Body of pancreas (tissue), 4 donors: ENCODE measurements at places on chromosomes 2 and 18.

DNA sequence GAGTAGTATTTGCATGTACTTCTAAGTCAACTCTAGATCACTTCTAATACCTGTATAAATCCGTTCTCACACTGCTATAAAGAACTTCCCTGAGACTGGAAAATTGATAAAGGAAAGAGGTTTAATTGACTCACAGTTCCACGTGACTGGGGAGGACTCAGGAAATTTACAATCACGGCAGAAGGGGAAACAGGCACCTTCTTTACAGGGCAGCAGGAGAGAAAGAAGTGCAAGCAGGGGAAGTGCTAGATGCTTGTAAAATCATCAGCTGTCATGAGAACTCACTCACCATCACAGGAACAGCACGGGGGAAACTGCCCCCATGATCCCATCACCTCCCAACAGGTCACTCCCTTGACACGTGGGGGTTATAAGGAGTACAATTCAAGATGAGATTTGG lies 24.0 kb upstream of the SLC35F5 start:
- no peak for DNase-seq

DNA sequence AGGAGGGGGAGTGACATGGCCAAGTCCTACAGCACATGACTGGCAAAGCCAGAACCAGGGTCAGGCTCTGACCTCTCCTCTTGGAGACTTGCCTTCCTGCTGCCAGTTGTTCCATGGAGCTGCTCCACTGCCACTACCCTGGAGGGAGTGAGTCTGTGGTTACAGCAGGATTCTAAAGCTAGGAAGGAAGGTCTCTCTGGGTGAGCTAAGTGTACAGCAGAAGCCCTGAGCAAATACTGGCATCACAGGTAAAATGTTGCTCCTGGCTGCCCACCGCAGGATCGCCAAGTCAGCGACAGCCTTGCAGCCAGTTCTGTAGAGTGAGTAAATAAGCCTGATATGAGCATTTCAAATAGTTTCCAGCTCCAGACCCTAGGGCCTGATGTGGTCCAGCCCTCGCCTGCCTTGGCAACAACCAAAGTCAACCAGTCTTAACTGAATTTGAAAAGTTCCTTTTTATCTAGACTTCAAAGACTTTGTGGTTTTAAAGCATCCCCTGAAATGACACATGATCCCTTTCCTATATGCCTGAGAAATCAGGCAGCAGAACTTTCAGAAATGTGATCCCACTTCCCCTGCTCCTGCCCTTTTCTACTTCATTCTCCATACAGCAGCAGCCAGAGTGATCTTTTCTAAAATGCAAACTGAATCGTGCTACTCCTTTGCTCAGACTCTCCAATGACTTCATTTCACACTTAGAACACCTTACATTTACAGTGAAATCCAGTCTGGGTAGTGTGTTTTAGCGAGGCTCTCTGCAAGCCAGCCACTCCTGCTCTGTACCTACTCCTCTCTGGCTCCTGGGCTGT lies 114.3 kb downstream of the MGAT5 start:
- no peak for DNase-seq

DNA sequence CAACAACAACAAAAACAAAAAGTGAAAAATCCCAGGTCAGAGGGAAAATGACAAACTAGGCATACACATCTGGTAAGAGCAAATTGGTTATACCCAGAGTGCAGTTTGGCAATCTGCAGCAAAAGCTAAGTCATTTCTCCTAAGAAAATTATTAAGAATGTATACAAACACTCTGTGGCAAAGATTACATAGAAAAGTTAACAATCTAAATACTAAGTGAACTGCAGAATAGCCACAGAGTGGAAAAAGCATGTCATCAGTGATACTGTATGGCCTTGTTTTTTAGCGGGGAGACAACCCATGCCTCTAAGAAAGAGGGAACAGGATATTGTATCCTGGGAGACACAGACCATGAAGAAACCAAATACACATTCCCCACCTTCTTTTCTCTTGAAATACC lies 136.0 kb upstream of the ITGB6 start:
- no peak for DNase-seq

GRCh38 chr18:56315363-56315762 lies 323.0 kb downstream of the TXNL1 start:
- no peak for DNase-seq

GRCh38 chr2:196956069-196956468 lies 29.6 kb upstream of the PGAP1 start:
- no peak for DNase-seq

DNA sequence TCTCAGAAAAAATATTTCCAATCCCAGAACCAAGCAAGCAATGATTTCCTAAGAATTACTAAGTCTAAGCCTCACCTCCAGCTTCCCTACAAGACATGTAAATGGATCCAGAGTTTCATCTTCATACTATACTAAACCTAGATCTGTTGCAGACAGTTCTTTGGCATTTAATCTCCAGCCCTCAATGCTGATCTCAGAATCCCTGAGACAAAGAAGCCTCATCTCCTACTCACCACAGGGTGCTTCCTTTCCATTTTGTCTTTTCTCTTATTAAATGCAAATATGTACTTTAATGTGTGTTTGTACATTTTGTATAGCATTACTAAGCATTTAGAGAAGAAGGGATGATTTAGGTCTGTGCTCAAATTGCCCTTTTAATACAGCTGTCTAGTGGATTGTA lies 954.9 kb downstream of the TDRD15 start:
- no peak for DNase-seq

DNA sequence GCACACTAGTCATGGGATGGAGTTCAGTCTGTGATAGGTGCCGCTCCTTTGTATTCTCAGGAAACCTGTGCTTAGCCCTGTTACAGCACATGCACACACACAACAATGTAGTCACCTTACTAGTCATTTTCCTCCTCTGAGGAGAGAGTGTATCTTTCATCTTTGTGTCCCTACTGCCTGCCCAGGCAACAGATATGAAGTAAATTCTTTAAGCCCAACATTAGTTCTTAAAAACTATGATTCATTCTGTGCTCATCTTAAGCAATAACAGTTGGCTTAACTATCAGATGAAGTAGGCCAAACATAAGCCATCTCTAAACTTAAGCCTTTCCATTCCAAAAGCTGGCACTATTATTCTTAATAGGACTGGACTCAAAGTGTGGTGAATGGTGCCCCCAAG lies 186.5 kb downstream of the LNPK start:
- DNase-seq: no peak

GRCh38 chr2:240387669-240388358 lies 47.6 kb upstream of the GPC1 start:
- peak; percentile 27 for DNase-seq

GRCh38 chr2:44956843-44957242 lies 15.3 kb downstream of the SIX3 start:
- DNase-seq: no peak

DNA sequence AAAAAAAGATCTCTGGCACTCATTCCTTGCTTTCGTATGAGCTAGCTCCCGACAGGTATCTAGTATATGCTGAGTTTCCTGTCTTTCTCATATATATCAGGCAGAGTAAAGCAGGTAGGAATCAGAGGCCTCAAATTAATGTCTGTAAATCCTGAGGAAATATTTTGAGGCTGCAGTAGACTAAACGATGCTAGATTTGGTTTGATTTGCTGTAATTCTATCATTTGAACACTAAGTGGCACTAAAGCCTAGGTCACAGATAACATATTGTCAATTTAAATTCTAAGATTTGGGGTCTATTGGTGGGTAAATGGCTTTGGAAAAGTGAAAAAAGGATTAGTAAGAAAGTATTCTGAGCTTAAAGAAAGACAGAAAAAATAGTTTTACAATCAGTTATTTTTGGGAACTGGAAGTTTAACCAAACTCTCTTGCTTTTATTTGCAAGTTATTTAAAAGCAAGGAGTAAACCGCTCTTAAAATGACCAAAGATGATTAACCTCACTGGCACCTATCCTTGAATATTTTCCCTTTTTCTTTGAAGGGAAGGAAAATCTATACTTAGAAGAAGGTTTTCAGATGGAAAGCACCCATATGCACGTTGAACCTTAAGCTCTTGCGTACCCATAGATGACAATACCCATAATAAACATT lies 37.6 kb upstream of the SLC4A10 start:
- DNase-seq: no peak

DNA sequence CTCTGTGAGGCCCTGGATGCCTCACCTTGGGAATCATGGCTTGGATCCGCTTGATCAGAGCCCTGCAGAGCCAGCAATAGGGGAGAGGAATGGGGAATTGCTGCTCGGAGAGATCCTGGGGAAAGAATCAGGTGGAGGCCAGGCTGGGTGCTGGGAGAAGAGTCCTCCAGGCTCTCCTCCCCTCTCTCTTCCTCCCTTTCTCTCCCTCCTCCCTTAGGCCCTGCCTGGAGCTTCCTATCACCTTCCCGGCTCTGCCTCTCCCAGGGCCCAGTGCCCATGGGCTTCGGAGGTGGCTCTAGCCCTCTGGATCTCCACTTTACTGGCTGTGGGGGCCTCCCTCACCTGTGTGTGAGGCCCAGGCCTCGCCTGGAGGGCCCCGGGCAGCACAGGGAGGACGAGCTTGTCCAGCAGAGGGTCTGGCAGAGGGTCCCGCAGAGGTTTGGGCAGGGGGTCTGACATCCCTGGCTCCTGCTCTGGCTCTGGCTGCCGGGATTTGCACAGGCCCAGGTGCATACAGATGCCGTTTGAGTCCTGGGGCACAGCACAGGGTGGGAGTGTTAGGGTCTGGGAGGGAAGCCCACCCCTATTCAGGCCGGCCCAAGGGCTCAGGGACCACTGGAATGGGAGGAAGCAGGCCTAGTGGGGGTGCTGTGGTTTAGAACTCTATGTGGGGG lies 2.6 kb downstream of the SFTPB start:
- DNase-seq: no peak

- DNase-seq: no peak
Observed at GRCh38 chr18:11309172-11309571, 159.8 kb upstream of the PIEZO2 start.

DNA sequence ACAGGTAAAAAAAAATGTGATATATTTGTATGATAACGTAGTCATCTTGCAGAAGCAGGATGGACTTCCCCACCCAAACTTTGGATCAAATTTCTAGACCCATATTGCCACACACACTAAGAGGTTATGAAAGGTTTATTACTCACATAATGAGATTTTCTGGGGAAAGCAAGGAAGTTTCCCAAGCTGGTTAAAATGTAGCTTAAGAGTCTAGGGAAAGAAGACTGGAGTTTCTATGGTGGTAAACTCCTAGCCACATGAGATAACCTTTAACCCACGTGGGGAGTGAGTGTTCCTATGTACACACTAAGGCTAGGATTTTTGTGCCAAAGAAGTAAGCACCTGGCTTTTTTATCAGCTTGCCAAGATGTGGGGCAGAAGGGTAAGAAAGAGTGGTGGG lies 335.7 kb upstream of the UBE2E3 start:
- no peak for DNase-seq

DNA sequence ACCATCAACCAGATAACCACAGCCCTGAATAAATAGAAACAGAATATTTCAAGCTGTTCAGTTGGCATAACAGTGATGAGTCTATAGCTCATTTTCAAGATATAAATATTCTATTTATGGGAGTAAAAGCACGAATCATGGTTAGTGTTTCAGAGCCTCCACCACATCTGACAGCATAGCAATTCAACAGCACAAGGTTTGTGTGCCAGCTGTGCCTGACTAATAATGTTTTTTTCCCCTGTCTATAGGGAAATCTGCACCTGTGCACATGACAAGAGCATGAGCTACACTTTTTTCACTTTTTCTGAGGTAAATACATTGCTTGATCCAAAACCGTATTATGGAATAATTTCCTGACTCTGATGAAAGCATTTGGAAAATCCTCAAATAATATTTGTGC lies 251.3 kb downstream of the RPIA start:
- DNase-seq: no peak

- peak; percentile 46 for DNase-seq
Observed at GRCh38 chr2:219542931-219543595, 546 bp downstream of the CHPF start.

DNA sequence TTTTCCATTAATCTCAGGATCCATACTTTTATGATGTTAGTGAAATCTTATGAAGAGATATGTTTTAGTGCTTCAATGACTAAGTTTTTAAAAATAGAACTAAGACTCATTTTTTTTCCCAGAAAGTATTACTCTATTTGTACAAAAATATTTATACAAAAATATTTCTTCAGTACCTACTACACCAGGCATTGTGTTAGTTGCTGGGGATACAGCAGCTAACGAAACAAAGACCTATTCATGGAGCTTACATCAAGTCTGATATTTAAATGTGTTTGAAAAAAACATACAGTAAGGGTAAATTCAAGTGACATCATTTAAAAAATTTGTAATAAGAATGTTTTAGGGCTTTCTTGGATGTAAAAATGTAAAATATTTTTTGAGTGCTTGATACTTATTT lies 11.6 kb downstream of the VAPA start:
- no peak for DNase-seq

DNA sequence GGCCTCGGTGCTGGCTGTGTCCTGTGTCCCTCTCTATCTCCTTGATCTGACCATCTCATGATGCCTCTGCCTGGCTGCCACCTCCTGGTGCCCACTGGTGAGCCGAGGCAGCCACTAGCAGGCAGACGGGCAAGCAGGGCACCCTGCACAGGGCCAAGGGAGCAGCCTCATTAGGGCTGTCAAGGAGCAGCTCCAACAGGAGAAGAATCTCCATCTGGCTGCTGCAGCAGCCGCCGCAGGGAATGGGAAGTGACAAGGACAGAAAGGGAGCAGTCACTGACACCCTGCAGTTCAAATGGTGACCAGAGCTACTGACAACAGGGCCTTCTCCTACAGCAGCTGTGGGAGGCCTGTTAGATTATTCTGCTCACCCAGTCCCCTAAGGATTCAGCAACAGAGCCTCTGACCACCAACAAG lies 32.6 kb downstream of the ALPK2 start:
- DNase-seq: no peak

DNA sequence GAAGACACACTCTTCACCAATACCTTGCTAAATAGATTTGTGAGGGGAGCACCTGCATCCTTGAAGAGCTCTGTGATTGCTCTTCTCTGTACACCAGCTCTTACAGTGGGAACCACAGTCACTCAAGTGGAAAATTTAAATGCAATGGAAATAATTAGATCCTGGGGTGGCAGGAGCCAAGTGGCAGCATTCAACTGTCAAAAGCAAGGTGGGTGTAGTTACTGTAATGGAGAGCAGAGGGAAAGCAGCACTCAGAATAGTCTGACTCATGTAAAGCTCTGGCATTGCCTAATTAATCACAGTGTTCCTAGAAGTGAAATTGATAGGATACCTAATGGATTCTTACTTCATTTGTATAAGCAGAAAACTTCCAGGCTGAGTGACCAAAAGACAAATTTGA lies 245.8 kb downstream of the KCNE4 start:
- no peak for DNase-seq

GRCh38 chr2:239181074-239181902 lies 219.5 kb downstream of the HDAC4 start:
- no peak for DNase-seq
